Smooth muscle cell of the brain vasculature (primary cell): ENCODE measurements at places on chromosomes 5 and 9.

GRCh38 chr9:38031594-38031993, 37.4 kb downstream of the SHB start:
- no peak for DNase-seq

GRCh38 chr9:38289866-38290245, 102.6 kb upstream of the ALDH1B1 start:
- DNase-seq, result no peak

DNA sequence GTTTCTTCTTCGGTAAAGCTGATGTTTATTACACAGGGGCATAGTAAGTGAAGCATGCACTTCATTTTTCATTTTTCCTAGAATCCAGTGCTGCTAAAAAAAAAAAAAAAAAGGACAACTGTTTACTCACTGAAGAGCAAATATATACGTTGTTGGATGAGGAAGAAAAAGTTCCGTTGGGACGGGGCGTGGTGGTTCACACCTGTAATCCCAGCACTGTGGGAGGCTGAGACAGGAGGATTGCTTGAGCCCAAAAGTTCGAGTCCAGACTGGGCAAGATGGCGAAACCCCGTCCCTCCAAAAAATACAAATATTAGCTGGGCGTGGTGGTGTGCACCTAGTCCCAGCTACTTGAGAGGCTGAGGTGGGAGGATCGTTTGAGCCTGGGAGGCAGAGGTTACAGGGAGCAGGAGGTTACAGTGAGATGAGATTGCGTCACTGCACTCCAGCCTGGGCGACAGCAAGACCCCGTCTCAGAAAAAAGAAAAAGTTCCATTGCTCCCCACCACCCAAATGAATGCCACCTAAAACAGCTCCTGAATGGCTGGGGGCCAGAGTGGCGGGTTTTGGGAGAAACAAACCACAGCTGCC, 60.1 kb upstream of the GNE start:
- DNase-seq, result no peak

GRCh38 chr5:115170134-115170928, 623 bp upstream of the TRIM36 start:
- no peak for DNase-seq
